ENCODE measurements at places on chromosomes 16 and 17.

DNA sequence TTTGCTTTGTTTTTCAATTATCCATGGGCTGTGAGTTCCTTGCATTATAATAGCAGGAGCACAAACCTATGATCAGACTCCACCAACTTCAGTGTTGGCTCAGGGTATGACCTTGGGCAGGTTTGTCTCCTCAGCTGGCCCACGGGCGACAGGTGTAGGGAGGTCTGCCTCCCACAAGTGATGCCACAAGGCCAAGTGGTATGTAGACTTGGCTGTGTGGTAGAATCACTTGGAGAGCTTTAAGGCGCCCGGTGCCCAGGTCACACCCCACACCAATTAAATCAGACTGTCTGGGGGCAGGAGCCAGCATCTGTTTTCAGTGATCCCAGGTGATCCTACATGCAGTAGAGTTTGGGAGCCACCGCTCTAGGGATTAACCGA is 153.4 kb downstream of the CLEC16A start:
- no peak for DNase-seq

DNA sequence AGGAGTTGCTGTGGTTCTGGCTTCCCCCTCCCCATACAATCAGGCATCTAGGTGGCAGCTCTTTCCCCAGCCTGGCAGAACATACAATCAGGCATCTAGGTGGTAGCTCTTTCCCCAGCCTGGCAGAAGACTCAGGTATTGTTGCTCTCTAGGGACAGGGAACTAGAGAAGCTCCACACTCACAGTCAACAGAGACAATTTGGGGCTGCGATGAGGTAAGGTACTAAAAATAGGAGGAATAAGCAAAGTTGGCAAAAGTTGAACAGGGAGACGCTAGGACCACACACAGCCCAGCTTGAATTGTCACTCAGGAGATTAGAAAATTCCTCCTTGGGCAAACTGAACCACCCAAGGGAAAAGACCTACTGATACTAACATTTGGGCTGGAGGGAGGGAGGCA is 315.5 kb upstream of the CDH5 start:
- DNase-seq: no peak

DNA sequence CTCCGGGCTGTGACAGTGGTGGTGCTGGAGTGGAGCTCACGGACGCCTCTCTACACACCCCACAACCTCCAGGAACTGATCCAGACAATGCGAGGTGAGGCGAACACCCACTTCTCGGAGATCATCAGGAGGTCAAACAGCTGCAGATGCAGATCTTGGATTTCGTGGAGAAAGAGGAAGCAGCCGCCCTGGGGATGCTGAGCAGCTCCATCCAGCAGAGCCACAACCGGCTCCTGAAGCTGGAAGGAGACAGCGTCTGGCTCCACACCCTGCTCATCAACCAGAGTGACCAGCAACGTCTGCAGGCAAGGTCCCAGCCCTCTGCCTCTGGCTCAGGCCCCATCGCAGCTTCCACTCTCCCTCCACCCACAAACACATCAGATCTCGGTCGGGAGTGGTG is 13.2 kb upstream of the SLC16A5 start:
- no peak for DNase-seq

DNA sequence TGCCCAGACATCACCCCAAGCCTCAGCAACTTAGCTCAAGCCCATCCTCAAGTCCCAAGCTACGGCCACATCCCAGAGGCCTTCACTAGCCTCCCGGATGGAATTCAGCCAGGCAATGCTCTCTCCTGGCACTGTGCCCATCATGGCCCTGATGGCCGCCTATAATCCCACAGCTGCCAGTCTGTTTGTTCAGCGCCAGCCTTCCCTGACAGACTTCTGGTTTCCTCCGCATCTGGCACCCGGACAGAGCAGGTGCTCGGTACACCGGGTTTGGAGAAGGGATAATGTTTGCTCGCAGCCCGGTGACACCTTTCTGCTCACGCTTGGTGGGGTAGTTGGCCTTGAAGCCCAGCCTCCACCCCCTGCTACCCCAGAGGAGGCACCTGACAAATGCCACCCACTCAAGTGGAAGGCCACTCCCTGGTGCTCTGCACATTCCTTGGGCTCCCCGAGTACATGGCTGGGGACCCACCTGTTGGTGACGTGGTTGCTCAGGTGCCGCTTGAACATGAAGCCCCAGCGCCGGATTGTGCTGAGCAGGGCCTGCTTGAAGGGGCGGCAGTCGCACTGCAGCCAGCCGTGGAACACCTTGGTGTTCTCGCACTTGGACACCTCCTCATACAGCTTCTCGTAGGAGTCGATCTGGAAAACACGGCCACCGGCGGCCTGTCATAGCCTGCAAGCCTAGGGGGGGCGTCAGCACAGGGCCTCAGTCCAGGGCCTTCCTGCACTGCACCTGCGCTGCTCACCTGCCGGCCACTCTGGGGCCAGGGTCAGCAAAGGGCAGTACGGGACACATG is 47.1 kb downstream of the DNAH17 start:
- no peak for DNase-seq

DNA sequence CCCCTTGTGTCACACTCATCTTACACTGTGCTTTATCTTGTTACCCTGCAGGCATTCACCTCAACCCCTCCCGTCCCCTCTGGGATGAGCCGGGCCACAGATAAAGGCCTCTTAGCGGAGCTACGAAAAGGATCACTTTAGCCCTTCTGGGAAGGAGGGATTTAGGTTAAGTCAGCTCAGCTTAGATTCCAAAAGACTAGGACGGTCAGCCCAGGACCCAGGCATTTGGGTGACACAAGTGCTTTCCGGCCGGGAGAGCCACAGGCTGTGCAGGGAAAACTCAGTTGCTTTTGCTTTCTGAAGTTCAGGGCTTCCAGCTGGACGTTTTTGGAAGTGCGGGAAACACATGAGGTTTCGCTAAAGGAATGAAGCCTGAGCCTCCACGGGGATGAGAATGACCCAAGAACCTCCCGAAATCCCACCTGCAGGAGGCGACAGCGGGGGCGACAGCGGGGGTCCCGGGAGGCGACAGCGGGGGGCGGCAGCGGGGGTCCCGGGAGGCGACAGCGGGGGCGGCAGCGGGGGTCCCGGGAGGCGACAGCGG is 11.6 kb upstream of the METRNL start:
- no peak for DNase-seq

GRCh38 chr16:78817200-78817739 is 717.8 kb downstream of the WWOX start:
- DNase-seq: no peak

DNA sequence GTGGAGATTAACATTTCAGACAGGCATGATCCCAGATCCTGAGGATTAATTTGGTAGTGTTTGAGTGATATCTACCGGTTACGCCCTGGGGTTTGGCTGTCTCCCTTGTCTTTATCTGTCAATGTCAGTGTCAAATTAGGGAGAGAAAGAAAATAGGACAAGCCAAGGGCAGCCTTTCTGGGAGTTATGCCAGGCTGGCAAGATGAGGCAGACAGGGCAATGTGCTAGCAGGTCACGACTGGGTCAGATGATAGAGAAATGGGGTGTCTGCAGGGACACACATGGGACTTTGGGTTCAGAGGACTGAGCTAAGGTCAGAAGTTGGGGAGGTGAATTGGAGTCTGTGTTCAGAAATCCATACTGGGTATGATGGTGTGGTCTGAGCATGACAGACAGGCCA is 27.4 kb upstream of the LYRM9 start:
- no peak for DNase-seq
